Panc1 (cell line): ENCODE measurements at places on chromosomes 16 and 17. TPM values are rescaled to one million over a fixed set of nuclear protein-coding genes. Genes with fewer than 3 reads are reported as not detected.

GRCh38 chr16:82753821-82754220, 127.1 kb downstream of the CDH13 start:
- DNase-seq, result no peak

The KRT39 gene
- not detected for total RNA-seq

The CREBBP gene
- total RNA-seq, result 60.2 TPM

The C16orf87 gene
- 8.7 TPM for total RNA-seq

The TXNDC11 gene
- total RNA-seq, result 30.5 TPM

The KRTAP29-1 gene
- total RNA-seq, result not detected

The EPX gene
- not detected for total RNA-seq

The TNP2 gene
- total RNA-seq, result not detected

DNA sequence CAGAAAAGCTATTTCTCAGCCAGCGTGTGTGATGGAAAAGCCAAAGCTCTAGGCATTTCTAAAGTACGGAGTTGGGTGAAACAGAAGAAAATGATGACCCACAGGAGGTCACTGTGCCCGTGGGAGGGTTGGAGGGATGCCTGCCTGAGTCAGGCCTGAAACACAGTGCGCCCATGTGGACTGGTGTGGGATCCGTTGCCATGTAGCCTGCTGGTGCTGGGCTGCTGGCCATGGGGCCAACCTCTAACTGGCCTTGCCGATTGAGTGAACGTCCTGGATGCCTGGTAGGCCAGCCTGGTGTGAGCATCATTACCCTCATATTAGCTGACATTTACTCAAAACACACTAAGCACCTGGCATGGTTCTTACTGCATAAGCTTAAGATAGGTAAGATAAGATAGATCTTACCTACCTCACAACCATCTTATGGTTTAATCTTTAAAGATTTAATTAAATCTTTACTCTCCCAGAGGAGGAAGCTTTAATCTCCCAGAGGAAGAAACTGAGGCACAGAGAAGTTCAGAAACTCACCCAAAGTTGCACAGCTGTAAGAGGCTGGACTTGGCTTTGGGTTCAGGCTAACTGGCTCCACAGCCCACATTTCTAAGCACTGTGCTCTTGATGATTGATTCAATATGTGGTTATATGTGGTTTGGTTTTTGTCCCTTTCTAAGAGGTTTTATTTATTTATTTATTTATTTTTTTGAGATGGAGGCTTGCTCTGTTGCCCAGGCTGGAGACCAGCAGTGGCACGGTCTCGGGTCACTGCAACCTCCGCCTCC, 15.7 kb downstream of the MGAT5B start:
- DNase-seq, result no peak

The BIRC5 gene
- total RNA-seq, result 119 TPM

- no peak for DNase-seq
Measured at GRCh38 chr16:84266451-84266850, 26.6 kb upstream of the KCNG4 start.

- DNase-seq, result no peak
Measured at GRCh38 chr17:68314916-68315535, 23.7 kb downstream of the ARSG start.

- DNase-seq, result no peak
Measured at GRCh38 chr17:39709319-39709997, 9.6 kb downstream of the ERBB2 start.

- no peak for DNase-seq
Measured at GRCh38 chr17:33523577-33523981, 230.5 kb upstream of the ASIC2 start.

- no peak for DNase-seq
Measured at GRCh38 chr17:78294356-78294755, 62.9 kb downstream of the TMEM235 start.

DNA sequence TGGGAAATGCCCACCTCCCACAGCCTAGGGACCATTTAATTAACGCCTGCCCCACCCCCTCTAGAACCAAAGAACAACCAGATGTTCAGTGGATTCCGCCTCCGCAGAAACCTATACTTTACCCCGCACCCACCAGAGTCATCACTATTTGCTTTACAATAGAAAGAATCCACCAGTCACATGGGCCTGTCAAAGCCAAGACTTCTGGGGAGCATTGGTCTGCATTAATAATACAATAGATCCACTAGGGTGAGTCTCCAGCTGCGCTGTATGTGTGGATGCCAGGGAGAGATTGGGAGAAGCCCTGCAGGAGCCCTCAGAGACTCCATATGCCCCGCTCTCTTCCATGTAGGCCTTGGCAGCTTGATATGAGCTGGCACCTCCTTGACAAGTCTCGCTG, 31.3 kb downstream of the CLEC19A start:
- no peak for DNase-seq

- no peak for DNase-seq
Measured at GRCh38 chr17:82568997-82569393, 49.5 kb downstream of the FOXK2 start.

GRCh38 chr17:56521414-56522141, 71.9 kb upstream of the NOG start:
- no peak for DNase-seq

The SMG6 gene
- 17.8 TPM for total RNA-seq

GRCh38 chr17:48239603-48239995, 132.0 kb downstream of the SNX11 start:
- no peak for DNase-seq

DNA sequence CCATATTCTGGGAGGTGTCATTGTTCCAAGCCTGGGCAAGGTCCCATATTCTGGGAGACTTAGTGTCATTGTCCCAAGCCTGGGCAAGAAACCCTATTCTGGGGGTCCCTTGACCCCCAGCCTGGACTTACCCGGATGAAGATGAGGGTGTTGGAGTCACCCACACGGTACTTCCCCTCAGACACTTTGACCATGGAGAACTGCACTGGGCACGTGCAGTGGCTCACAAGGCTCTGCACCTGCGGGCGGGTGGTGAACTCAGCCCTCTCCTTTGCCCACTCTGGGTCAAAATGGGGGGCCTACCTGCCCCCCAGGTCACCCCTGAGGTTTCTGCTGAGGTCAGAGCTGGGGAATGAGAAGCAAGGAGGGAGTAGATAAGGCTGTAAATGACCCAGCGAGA, 4.1 kb downstream of the GAS2L2 start:
- DNase-seq, result no peak

GRCh38 chr16:5058476-5058875, 7.3 kb downstream of the C16orf89 start:
- DNase-seq, result no peak

- DNase-seq, result no peak
Measured at GRCh38 chr16:12081048-12081404, 104.5 kb downstream of the SNX29 start.

The KRT36 gene
- total RNA-seq, result not detected

GRCh38 chr16:79639576-79640311, 39.2 kb upstream of the MAF start:
- peak; percentile 48 for DNase-seq

DNA sequence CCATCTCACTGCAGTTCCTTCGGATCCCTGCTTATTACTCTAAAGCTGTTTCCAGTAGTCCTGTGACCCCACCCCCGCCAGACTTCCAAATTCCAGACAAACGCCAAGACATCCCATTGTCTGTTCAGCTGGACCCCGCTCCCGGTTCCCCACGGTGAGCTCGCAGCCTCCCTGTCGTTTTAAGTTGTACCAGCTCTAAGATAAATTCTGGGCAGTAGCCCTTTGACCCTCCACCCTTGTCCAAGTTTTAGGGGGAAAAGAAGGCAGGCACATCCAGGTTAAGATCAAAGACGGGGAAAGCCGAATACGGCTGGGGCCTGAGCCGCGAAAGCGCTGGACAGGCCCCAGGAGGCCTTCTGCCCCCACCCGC, 589 bp downstream of the ARL6IP1 start:
- no peak for DNase-seq

DNA sequence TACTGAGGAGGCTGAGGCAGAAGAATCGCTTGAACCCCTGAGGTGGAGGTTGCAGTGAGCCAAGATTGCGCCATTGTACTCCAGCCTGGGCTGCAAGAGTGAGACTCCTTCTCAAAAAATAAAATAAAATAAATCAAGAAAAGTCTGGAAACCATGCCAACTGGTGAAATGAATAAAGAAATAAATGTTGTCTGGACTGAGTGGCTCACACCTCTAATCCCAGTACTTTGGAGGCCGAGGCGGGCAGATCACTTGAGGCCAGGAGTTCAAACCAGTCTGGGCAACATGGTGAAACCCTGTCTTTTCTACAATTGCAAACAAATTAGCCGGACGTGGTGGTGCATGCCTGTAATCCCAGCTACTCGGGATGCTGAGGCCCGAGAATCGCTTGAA, 744 bp upstream of the LRRC37A3 start:
- DNase-seq, result no peak

The SCIMP gene
- not detected for total RNA-seq

The GUCY2D gene
- total RNA-seq, result not detected

GRCh38 chr16:11377154-11377553, 31.9 kb downstream of the RMI2 start:
- no peak for DNase-seq

DNA sequence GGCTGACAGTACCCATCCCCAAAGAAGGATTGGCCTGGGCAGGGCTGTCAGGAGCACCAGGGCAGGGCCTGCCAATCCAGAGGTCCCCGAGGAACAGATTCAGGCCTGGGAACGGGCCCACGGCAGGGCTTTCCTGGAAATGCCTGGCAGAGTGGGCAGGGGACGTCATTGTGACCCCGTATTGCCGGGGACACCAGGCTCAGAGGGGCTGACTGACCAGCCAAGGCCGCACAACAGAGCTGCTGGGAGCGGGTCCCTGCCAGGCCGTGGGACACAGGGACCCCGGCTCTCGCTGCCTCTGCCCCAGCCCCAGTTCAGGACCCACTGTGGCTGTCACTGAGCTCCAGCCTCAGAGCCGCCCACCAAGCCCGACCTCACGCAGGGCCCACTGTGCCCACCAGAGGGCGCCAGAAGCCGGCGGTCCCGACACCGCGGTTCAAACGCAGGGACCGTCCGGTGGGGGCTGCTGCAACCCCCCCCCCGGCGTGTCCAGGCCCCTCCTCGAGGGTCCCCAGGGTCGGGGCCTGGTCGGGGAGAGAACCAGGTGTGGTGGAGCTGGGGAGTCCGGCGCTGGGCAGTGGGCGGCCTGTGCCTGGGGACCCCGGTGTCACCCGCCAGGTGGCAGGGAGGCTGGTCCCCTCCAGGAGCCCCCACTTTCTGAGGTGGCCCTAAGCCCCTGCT, 15.2 kb upstream of the SSTR5 start:
- DNase-seq, result no peak

GRCh38 chr16:48734220-48734619, 124.2 kb upstream of the N4BP1 start:
- DNase-seq, result no peak

DNA sequence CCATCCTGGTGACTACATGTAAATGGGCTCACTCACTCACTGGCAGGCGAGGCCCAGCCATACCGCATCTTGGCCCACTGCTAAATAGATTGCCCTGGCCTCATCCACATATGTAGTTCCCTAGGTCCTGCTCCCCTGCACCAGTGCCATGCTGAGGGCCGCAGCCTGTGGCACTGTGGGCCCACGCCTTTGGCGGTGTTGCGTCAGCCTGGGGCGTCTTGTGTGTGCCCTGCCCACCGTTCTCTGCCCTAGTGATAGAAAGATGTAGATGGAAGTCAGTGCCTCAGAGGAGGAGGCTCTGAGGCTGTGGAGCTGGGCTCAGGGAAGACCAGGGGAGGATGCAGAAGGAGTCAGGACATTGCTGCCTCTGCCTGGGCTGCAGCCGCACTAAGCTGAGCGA, 18.9 kb downstream of the C17orf75 start:
- DNase-seq, result no peak

The NDEL1 gene
- 44.8 TPM for total RNA-seq

The CD7 gene
- 0.77 TPM for total RNA-seq

GRCh38 chr17:2262135-2262587, 41.4 kb downstream of the SMG6 start:
- no peak for DNase-seq

DNA sequence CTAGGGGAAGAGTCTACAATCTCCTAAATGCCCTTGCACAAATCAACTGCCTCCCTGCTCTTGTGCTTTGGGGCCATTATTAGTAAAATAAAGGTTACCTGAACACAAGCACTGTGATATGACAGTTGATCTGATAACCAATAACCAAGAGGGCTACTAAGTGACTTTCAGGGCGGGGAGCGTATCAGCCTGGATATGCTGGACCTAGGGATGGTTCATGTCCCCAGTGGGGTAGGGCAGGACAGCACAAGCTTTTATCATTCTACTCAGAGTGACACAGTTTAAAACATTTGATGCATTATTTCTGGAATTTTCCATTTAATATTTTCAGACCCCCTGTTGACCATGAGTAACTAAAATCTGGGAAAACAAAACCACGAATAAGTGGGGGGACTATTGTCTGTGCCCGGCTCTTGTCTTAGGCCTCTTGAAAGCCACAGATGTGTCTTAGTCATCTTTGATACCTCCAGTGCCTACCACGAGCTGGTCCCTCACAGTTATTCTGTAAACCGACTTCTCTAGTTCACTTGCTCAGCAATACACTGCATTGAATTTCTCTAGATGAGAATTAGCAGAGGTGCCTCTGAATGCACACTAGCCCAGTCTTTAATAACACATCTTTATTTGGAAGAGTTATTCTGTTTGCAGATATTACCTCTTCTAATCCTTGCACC, 94.6 kb upstream of the DHX40 start:
- no peak for DNase-seq

DNA sequence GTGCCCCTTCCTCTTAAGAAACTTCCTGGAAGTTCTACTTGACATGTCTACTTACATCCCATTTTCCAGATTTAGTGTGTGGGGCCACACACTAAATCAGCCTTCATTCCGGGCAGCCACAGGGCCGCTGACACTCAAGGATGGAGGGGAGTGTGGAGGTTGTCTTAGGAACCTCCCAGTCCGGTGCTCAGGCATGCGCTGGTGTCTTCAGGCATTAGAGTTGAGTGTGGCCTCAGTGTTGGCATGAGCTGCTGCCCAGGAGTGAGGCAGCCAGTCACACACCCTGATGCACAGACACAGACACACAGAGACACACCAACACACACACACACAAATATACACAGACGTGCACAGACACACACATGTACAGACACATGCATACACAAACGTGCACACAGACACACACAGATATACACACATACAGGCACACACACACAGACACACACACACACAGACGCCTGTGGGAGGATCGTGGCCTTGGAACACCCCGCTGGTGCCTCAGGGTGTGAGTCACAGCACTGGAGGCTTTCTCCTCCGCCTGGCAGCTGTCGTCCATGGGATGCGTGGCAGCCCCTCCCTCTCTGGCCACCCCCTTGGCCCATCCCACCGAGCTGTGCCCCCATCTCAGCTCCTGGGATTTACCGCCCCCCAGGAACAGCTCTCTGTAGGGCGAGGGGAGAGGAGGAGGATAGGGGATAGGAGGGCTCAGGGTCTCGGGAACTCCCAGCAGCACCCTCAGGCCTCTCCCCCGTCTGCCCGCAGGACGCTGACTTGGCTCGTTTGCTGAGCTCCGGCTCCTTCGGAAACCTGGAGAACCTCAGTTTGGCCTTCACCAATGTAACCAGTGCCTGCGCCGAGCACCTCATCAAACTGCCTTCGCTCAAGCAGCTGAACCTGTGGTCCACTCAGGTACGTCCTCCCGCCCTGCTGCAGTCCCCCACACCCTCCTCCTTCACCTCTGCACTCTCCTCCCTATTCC, 75.6 kb upstream of the PLCG2 start:
- DNase-seq, result no peak

The LPO gene
- not detected for total RNA-seq
